ENCODE measurements at places on chromosomes 16 and 17. TPM values are rescaled to one million over a fixed set of nuclear protein-coding genes. Genes with fewer than 3 reads are reported as not detected.

Gene LDHD
- 0.10 TPM for total RNA-seq

Gene TPPP3
- total RNA-seq, result not detected

Gene CA10
- not detected for total RNA-seq

Gene ARL2BP
- 100 TPM for total RNA-seq

Gene PIGW
- 11.8 TPM for total RNA-seq

Gene MYH1
- total RNA-seq, result not detected

Gene GDPD1
- 7.4 TPM for total RNA-seq

Gene NTN3
- total RNA-seq, result 0.14 TPM

Gene STXBP4
- 19.4 TPM for total RNA-seq

Gene NOD2
- total RNA-seq, result not detected

Gene FGF11
- not detected for total RNA-seq

Data from H4 (cell line).